ENCODE measurements at places on chromosomes 4 and X.

GRCh38 chr4:140688711-140689598 is 67.2 kb downstream of the TBC1D9 start:
- DNase-seq: no peak

DNA sequence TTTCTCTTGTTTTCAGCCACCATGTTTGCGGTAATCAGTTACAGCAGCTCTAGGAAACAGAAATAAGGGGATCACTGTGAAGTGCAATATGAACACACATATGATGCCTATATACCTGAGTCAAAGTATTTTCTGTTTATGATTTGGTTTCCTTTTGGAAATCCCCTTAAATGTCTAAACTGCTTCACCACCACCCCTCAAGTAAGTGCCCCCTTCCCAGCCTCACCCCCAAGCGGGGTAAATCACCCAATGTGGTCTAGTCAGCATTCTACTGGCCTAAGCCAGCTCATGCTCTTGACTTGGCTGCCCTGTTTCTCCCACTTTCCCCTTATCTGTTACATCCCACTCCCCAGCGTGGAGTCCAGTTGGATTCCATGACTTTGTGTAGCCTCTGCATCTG is 176.5 kb downstream of the QDPR start:
- no peak for DNase-seq

- no peak for DNase-seq
Observed at GRCh38 chr4:159540038-159540437, 437.2 kb downstream of the RAPGEF2 start.

DNA sequence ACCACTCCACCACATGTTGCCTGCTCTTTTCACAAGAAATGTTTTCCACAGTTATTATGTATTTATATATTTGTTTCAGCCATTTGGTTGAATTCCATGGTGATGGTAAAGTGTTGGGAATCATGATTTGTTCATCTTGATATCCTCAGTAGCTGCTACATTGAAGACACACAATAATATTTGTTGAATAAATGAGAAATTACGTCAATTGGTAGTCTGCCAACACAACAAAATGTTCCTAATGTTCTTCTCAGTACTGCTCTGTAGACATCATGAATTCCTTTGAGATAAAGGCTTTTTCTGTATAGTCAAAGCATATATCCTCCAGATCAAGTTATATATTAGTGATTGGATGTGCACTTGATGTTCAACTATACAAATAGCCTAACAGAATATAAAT is 29.5 kb downstream of the CXXC4 start:
- no peak for DNase-seq

DNA sequence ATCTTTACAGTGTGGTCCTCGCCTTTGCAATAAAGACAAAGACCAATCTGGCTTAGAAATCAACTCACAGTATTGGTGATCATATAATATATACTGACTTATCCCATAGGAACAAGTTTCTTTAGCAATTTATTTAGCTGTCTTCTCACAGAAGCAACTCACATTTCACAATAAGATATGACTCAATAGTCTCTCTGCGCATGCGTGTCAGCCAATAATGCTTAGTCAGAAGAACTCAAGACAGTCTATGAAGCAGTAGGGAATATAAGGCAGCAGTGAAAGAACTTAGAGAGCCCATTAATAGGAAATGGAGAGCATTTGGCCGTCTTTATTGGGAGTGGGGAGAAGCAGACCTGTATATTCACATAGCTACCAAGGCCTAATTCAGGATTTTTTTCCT is 216.7 kb downstream of the IL13RA2 start:
- DNase-seq: no peak

- no peak for DNase-seq
Observed at GRCh38 chr4:99624141-99624719, 33.4 kb downstream of the C4orf54 start.

GRCh38 chr4:170938588-170938987 is 848.8 kb upstream of the AADAT start:
- no peak for DNase-seq

GRCh38 chrX:37796805-37797204 is 16.9 kb downstream of the CYBB start:
- DNase-seq: peak; percentile 93

- DNase-seq: no peak
Observed at GRCh38 chr4:10061650-10062415, 40.5 kb upstream of the SLC2A9 start.

Data from CD14-positive monocyte (primary cell).